KG1 (cell line): ENCODE measurements at places on chromosomes 4 and X.

DNA sequence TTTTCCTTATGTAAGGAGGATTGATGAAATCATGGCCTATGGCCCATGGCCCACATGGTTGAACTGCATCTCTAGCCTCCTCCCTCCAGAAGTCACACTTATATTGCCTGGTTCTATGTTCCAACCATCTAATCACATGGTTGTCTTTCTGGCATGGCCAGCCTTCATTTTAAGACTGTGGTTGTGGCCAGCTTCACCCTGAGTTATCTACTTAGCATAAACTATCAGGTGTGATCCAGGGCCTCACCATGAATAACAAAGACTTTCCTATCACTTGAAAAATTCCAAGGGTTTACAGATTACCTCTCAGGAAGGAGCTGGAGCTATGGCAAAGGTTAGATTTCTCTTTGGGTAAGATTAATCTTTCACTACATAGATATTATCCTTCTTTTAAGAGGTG, 222.8 kb downstream of the SNCA start:
- no peak for DNase-seq

DNA sequence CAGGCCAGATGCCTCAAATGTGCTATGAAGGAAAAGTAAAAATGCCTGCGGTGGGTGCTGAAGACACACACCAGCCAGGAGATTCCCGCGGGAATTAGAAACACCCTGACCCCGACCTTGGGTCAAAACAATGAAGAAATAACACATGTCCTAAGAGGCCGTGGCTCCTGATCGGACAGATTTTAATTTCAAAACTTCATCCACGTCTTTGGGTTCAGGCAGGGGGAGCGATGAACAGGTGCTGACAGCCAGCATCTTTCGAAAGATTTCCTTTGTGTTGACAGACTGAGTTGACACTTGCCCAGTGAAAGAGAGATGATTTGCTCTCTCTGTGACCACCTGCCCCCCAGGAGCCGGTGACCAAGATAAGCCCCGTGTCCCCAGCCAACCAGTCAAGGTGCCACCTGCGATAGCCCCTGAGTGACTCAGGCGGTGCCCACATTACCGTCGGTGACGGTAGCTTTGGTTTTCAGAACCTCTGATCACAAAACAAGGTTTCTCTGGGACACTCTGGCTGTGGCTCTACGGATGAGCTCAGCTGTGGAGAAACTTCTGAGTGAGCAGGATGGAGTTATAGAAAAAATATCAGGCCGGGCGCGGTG, 11.0 kb upstream of the IL3RA start:
- DNase-seq, result no peak

DNA sequence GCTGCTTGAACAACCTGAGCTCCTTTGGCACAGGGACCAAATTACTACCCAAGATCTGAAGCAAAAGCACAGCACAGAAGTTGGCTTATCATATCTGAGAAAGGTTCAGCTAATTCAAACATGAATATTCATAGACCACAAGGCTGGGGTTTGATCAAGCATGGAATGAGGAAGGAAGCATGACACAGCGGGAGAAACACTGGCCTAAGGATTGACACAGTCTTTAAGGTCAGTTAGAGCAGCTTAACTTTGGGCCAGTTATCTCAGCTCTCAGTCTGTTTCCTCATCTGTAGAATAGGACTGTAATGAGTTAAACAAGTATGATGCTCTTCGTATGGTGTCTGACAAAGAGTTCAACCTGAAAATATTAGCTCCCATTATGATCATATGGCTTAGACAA, 88.5 kb upstream of the CBR4 start:
- DNase-seq, result no peak

DNA sequence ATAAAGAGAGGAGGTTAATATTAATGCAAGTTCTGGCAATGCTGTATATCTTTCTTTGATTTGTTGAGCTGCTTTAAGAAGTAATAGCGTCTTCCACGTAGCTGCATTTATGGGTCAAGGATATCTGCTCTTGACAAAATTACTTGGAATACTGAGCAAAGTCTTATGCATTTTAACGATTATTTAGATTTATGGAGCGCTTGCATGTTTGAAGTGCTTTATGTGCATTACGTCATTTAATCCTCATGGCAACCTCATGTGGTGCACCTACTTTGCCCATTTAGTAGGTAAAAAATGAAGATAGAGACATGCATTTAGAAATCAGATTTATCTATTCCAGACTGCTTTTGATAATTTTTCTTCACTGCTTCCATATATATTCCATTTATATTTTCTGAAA, 46.0 kb downstream of the DTHD1 start:
- no peak for DNase-seq

GRCh38 chr4:81919223-81919622, 447.5 kb upstream of the RASGEF1B start:
- DNase-seq, result no peak

DNA sequence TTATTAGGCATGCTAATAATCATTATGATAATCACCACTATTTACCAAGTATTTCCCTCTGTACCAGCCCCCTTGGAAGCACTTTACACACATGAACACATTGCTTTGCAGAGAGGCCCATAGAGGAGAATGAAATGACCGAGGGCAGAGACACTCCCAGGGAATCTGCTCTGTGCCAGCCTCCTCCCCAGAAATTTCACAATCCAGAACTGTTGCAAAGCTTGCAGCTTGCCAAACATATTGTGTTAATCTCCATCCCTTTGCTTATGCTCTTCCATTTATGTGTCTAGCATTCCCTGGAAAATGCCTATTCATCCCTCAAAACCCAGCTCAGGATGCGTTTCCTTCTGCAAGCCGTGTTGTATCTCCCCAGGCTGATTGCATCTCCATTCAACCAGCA, 37.8 kb downstream of the CYTL1 start:
- DNase-seq, result no peak

- no peak for DNase-seq
Observed at GRCh38 chrX:121008920-121009319, 23.4 kb upstream of the CT47A1 start.

GRCh38 chrX:147811803-147812202, 99.9 kb upstream of the FMR1 start:
- DNase-seq, result no peak
